ENCODE measurements at places on chromosomes 7 and 10.

GRCh38 chr7:32042900-32043299 is 27.3 kb downstream of the PDE1C start:
- no peak for DNase-seq

- no peak for DNase-seq
These were observed 152.4 kb upstream of the GNAI1 start for GRCh38 chr7:79982141-79982770.

GRCh38 chr7:29314148-29314547 is 119.6 kb downstream of the CHN2 start:
- no peak for DNase-seq

DNA sequence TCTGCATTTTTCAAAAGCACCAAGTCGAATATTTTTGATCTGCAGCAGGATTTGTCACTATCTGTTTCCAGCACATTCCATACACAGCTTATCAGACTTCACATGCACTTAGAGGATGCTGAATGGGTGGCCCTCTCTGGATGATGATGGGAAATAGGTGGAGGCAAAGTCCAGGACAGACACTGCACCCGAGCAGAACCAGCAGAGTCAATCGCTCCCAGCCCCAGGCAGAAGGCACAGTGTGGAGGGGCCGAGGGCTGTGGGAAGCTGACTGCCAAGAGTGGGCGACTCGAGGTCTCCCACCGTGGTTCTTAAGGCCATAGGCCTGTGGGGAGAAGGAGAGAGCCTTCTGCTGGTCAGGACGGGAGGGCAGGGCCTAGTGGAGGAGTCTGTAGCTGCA is 490.2 kb upstream of the MGMT start:
- no peak for DNase-seq

DNA sequence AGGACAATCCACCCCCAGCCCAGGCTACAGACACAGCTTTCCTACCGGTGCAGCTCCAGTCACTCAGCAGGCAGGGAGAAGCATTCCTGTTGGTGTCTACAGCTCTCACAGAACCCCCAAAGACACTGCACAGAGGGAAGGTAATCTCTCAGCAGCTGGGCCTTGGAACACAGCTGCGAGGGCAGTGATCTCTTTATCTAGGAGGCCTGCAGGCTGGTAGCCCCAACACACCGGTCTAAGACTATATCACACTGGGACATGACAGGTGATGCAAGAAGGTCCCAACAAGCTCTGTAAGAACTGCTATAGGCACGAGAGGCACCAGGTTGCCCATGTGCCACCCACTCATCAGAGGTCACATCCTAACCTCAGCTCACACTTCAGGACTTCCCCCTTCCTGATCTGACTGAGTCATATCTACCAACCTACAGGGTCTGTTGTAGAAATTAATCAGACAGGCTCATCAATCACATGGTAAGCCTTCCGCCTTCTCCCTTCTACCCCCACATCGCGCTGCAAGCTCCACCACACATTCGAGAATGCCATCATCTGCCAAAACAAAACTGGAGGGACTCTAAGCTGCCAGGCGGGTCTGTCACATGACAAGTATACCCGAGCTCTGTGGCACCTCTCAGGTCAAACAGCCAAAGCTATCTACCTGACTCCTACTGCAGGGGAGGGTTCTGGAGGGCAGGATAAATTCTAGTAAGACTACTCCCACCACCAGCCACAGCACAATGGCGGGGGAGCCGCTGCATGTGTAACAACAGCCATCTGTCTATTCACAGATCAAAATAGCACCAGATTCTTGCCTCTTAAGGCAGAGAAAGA is 26.1 kb downstream of the FAM53B start:
- DNase-seq = peak; percentile 72

GRCh38 chr7:155378959-155379871 is 78.7 kb upstream of the EN2 start:
- DNase-seq = peak; percentile 23

DNA sequence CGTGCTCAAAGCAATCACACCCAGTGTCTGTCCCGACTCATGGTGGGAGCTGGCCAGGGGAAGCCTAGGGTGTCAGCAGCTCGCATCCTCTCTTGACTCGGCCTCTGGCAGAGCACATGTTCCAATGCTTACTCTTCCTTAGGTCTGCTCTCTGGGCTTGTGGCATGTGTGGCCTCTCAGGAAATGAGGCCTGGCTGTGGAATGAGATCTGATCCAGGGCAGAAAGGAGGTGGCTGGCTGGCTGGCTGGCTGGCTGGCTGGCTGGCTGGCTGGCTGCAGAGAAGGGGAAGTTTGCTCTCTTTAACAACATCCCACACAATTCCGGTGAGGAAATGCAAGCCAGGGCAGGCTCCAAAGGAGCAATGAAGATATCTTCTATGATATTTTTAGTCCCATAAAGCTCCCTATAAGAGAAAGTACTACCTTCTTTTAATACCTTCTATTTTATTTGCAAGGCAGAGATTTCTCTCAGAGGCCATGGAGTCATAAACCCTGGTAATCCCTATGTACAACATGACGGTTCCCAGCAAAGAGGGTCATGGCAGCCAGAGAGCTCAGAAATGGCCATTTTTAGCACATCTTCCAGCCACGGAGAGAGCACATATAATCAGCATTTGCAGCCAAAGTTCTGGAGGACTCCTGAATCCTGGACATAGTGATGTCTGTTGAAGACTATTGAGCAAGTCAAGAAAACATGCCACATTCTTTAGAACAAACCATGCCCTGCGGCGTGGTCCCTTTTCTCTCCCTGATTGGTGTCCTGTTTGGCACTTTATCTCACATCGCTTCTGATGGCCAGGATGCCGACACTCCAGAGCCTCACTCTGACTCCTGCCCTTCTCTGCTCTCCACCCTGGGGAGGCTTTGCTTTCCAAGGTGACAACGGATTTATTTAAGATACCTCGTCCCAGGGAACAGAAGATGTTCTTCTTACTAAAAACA is 153.7 kb downstream of the FANK1 start:
- no peak for DNase-seq

GRCh38 chr7:30172451-30172850 is 37.7 kb downstream of the MTURN start:
- DNase-seq = no peak

DNA sequence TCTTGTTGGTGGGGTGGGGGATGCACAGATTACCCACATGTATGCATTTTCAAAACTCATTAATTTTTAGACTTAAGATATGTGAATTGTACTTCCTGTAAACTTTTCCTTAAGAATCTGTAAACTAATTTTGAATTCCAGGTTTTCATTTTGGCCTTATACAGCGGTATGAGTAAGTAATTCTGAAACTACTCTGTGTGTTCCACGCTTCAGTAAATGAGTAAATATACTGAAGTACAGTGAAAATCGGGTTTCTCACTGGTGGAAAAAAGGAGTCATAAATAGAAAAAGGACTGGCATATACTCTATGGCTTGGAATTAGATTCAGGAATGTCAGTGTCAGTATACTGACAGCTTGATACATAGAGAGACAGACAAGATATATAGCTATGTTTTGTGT is 72.8 kb downstream of the CTTNBP2 start:
- DNase-seq = no peak

GRCh38 chr7:113856010-113856409 is 62.8 kb downstream of the PPP1R3A start:
- DNase-seq = no peak

- no peak for DNase-seq
These were observed 9.3 kb downstream of the ARL3 start for GRCh38 chr10:102704915-102705314.

DNA sequence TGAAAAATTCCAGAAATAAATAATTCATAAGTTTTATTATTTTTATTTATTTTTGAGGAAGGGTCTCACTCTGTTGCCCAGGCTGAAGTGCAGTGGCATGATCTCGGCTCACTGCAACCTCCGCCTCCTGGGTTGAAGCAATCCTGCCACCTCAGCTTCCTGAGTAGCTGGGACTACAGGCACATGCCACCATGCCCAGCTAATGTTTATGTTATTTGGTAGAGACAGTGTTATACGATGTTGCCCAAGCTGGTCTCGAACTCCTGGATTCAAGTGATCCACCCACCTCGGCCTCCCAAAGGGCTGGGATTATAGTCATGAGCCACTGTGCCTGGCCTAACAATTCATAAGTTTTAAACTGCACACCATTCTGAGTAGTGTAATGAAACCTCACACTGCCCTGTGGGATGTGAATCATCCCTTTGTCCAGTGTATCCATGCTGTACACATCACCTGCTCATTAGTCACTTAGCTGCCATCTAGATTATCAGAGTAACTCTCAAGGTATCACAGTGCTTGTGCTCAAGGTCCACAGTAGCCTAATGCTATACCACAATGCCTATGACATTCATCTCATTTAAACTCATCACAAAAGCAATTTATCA is 17.9 kb downstream of the RTKN2 start:
- no peak for DNase-seq

GRCh38 chr7:25864943-25865751 is 286.9 kb upstream of the NFE2L3 start:
- no peak for DNase-seq

GRCh38 chr7:127415060-127415742 is 22.7 kb upstream of the ZNF800 start:
- no peak for DNase-seq

- no peak for DNase-seq
These were observed 1.8 kb upstream of the IGF2BP3 start for GRCh38 chr7:23472046-23472445.

GRCh38 chr10:60162631-60163030 is 227.0 kb downstream of the ANK3 start:
- no peak for DNase-seq

- DNase-seq = no peak
These were observed 23.9 kb upstream of the LEP start for GRCh38 chr7:128217030-128217805.

GRCh38 chr7:151243408-151244195 is 4.9 kb downstream of the SMARCD3 start:
- peak; percentile 86 for DNase-seq

DNA sequence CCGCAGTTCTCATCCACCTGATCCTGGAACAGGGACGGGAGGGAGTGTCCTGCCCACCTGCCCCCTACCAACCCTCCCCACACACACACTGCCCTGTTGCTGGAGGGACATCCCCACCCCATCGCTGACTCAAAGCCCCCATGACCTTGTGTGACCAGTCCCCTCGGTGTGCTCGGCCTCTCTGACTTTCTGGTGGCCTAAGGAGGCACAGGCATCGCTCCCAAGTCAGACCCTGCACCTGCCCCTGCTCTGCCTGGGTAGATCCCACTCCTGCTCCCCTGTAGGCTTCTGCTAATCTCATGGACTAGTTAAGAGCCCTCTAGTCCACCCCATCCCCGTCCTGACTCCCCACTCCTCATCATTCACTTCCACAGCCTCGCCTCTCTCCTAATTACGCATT is 58.8 kb upstream of the DOCK1 start:
- DNase-seq = no peak

DNA sequence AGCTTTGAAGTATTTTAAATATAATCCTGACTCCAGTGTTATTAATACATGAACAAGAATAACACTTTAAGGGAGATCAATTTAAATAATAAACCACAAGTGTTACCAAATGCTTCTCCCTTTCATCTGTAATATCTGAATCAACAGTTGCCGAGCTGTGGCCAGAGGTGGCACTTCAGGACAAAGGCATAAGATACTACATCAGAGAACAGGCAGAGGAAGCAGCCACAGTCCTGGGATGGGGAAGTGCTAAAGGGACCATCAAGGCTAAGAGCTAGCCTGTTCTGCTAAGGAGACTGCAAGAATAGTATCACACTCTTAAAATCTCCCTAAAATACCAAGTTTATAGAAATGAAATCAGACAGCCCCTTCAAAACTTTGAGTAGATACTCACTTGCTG is 378.2 kb upstream of the PRKCQ start:
- no peak for DNase-seq

GRCh38 chr10:34407324-34407805 is 407.7 kb downstream of the PARD3 start:
- DNase-seq = no peak

GRCh38 chr10:51363415-51363814 is 289.1 kb downstream of the PRKG1 start:
- DNase-seq = no peak

GRCh38 chr10:23344241-23344841 is at the start of gene C10orf67:
C10orf67 (minus strand) TSS chr10:23344797; CDS start chr10:23344774, 23 bp downstream.
- peak; percentile 53 for DNase-seq

GRCh38 chr10:22649390-22649841 is 65.0 kb downstream of the PIP4K2A start:
- no peak for DNase-seq

GRCh38 chr7:135169964-135170273 is 588 bp downstream of the CYREN start:
- no peak for DNase-seq

DNA sequence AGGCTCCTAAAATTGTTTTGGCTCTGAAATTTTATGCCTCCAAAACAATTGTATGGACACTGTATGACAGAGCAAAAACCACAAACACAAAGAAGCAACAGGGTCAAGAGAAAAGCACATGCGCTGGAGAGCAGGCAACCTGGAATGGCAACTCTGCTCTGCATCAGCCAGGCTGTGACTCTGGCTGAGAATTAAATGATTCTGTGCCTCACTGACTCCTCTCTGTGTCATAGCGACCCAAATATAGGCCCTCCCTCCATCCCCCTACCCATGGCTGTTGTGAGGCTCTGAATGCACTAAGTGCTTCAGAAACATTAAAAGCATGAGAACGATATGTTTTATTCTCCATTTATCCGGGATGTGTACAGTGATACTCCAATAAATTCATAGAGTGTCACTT is 24.9 kb upstream of the NEBL start:
- DNase-seq = no peak

GRCh38 chr10:61774031-61774430 is 111.3 kb downstream of the CABCOCO1 start:
- DNase-seq = no peak

Data from posterior cingulate gyrus (tissue), 11 donors.